ENCODE measurements at places on chromosomes 11 and 22.

DNA sequence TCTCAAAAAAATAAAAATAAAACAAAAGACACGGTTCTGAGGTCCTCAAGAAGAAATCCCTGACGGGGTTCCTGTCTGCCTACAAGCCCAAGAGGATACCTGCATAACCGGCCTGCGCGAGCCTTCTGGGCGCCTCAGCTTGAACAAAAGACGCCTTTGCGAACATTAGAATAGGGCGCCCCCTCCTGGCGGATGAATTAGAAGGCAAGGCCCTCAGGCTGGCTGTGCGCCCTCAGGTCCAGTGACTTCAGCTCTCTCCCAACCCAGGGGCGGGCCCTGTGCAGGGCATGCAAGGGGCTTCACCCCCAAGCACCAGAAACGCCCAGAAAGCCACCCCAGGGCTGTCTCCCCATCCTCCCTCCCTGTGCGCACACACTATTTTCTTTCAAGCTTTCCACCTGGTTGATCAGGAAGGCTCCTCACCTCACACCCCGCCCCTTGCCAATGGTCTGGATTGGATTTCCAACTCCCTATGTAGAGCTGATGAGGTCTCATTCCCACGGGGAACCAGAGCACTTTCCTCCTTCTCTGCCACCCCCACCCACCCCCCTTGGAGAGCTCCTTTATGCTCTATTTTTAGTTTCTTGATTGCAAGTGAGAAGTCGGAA lies 273.3 kb downstream of the BUD13 start:
- DNase-seq, result no peak

DNA sequence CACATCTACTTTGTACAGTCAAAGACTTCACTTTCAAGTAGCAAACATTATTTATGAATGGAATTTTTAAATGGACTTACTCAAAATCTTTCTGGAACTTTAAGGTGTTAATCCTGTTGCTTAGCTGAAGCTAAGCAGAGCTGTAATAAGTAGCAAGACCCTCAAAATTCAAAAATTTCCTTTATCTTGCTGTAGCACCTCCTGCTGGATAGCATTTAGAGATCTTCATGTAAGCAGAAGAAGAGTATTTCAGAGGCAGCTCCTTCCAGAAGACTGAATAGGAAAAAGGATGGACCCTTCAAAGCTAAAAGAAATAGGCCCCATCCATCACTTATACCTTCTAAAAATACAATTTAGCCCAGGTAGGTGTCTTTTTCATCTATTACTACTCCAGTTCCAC lies 3.4 kb downstream of the PHF21A start:
- no peak for DNase-seq

- DNase-seq, result no peak
Observed at GRCh38 chr11:9029422-9029821, 25.6 kb upstream of the NRIP3 start.

DNA sequence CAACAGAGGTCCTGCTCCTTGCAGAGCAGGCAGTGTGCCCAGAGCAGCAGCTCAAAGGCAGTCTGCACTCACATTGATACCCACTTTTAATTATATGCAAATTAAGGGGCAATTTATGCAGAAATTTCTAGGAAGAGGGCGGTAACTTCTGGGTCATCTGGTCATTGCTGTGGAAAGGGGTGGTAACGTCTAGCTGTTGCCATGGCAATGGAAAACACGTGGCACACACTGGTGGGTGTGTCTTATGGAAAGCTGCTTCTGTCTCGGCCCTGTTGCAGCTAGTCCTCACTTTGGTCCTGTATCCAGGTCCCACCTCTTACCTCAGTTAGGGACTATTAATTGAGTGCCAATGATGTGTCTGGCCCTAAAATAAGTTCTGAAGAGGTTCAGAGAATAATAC lies 36.8 kb downstream of the BARX2 start:
- DNase-seq, result no peak

DNA sequence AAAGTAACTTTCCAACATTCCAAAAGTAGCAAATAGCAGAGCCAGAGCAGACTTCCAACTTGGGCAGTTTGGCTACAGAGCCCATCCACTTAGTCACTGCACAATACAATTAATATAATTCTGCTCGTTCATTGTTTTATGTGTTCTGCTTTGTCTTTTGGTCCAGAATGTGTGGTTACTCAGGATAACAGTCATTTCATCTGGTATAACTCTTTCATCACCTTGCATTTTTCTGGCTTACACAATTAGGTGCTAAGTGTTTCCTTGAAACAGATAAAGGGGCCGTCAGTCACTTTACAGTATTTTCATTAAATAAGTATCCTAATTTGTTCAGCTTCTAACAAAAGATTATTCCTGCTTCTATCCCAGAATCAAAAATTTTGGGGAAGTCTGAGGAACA lies 87.2 kb downstream of the LARGE2 start:
- no peak for DNase-seq

DNA sequence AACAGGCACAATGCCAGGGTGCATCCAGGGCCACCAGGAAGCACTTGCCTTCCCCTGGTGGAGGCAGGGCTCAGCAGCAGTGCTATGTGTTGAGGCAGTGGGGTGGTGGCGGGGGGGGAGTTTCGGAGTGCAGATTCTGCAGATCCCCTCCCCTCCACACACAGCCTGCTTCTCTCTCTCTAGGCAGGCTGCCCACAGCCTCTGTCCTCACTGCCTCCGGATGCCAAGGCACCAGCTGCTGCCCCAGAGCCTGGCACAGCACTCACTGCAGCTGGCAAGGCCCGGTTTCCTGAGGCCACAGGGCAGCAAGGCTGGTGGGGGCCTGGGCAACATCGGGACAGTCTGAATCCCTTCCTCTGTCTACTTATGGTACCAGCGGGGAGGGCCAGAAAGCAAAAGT lies 35.8 kb downstream of the NRXN2 start:
- DNase-seq, result peak; percentile 84

GRCh38 chr11:92357344-92357743 lies 132.7 kb downstream of the FAT3 start:
- no peak for DNase-seq

GRCh38 chr11:89535221-89535620 lies 44.0 kb upstream of the NOX4 start:
- DNase-seq, result no peak

DNA sequence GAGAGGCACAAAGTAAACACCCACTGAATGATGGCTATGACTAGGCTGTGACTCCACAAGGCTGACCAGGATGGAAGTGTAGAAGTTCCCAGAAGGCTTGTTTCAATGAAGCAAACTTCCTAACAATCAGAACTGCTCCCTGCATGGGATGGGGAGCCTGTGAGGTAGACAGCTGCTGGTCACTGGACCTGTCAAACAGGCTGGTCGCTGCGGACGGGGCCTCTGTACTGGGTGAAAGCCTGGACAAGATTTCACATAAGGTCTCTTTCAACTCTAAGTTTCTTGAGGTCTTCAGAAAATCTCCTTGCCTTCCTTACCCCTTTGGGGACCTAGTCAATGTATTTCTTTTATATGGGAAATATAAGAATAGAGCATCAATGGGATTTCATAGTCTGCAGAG lies 438.2 kb downstream of the BUD13 start:
- DNase-seq, result no peak

- no peak for DNase-seq
Observed at GRCh38 chr11:94629741-94630140, 62.6 kb downstream of the PIWIL4 start.

- DNase-seq, result no peak
Observed at GRCh38 chr22:27127911-27128310, 470.5 kb downstream of the MIAT start.

DNA sequence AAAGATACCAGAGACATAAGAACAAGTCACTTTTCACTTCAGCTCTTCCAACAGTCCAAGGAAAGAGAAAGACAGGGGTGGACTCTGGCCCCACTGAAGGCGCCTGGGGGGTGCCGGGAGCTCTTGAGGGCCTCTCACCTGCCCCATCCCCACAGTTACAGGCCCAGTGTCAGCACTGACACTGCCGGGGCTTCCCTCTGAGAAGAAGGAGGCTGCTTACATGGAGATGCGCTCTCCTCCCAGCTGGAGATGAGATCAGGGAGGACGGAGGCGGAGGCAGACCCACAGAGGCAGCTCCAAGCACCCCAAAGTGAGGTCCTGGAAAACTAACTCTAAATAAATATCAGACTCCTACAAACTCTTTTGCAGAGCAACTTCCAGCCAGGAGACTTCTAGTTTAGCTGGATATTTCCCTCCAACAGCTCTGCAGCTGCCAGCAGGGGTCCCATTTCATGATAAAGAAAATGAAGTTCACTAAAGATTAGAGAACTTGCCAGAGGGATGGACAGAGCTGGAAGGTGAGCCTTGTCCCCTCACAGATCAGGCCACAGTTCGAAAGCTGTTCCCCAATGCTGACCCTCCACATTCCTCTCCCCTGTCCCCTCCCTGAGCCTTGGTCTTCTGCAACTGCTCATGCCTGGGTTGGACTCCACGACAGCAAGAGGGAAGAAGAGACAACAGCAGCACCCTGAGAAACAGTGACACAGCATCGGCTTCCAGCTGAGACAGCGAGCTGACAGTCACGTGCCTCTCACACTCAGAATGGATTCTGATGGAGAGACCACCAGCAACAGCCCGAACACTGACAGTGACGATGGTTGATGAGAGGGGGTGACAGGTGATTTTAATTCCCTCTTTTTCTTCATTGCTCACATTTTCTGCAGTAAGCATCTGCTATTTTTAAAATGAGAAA lies 5.8 kb downstream of the CARS1 start:
- no peak for DNase-seq

- no peak for DNase-seq
Observed at GRCh38 chr22:36055376-36056295, 27.0 kb upstream of the RBFOX2 start.

GRCh38 chr22:41963453-41964111 lies 5.7 kb upstream of the SEPTIN3 start:
- no peak for DNase-seq

GRCh38 chr11:113876074-113876797 lies 864 bp upstream of the USP28 start:
- DNase-seq, result peak; percentile 62

GRCh38 chr11:95444309-95445241 lies 213.6 kb upstream of the SESN3 start:
- no peak for DNase-seq

DNA sequence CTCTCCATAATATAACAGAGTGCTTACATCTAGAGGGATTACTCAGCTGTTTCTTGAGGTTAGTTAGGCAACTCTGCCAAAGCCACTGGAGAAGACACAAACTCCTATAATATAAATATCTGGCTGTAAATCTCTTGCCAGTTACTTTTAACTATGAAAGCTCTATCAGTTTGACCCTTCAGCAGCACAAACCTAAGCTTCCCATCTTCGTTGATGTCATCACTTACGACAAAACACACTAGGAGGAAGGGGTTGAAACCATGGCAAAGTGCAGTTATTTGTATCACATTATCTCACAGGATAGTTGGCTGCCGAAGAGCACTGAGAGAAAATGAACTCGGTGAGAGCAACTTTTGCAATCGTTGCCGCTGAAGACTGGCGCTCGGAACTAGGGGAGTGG lies 922.1 kb downstream of the OPCML start:
- no peak for DNase-seq

DNA sequence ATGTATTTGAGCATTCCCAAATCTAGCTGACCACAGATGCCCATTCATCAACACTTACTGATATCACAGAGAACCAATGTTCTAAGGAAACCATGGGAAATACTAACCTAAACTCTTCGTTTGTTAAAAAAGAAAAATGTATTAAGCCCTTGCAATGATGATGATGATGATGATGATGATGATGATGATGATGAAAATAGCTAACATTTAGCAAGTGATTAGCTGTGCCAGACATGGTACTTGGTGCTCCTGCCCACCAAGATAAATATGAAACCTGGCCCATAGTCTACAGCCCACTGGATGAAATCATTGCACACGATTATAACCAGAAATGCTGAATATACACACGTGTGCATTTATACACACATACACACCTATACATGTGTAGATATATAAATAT lies 37.5 kb downstream of the SMCO4 start:
- DNase-seq, result no peak

GRCh38 chr11:44797886-44798606 lies 71.3 kb downstream of the TSPAN18 start:
- DNase-seq, result no peak

DNA sequence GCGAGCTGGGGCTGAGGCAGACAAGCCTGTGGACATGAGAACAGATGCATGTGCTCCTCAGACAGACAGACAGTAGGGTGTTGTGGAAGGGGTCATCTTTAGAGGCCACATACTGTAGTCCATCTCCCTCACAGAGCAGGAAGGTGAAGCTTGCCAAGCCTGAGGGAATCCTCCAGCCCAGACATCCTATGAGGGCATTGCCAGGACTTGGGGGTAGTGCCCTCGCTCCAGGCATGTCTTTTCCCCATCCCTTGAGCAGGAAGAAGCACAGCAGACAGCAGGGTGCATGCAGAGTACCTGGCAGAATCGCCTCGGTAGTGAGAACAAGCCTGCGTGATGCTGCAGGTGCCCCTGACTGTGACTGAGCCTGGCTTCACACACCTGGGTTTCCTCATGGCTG lies 66.5 kb upstream of the CLDN5 start:
- DNase-seq, result no peak

- no peak for DNase-seq
Observed at GRCh38 chr11:72671152-72672099, 2.8 kb downstream of the PDE2A start.

- no peak for DNase-seq
Observed at GRCh38 chr11:124736736-124737135, 3.0 kb upstream of the NRGN start.

DNA sequence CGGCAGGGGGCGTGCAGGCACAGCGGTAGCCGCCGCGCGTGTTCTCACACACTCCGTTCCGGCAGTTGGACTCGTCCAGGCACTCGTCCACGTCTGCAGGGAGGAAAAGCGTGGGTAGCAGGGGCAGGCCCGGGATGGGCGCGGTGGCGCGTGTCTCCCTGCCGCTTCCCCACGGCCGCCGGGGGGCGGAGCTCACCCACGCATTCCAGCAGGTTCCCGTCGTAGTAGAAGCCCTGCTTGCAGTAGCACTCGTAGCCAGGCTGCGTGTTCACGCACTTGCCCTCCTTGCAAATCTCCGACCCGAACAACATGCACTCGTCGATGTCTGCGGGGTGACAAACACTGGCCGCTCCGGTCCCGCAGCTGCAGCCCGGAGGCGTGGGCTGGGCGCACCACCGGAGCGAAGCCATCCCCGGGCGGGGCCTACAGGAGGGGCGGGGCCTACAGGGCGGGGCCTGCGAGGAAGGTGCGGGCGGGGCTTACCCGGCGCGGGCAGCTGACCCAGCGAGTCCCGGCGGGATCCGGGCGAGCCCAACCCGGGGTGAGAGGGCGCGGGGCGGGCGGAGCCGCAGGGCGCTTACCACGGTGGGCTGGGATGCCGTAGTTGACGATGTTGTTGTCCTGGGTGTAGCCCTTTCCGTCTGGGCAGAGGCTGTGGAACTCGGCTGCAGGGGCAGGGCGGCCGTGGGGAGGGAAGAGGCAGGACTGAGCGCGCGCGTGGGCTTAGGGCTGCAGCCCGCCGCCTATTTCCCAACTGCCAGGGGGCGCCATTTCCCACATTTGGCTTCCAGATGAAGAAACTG lies 15.6 kb downstream of the SCYL1 start:
- DNase-seq, result peak; percentile 94

GRCh38 chr22:17841836-17842235 lies 67.6 kb upstream of the BID start:
- no peak for DNase-seq
